Bronchus fibroblast of lung (primary cell): ENCODE measurements at places on chromosomes 13 and 19. TPM values are rescaled to one million over a fixed set of nuclear protein-coding genes. Genes with fewer than 3 reads are reported as not detected.

AXL gene
- 379 and 401 TPM in 2 replicates for total RNA-seq

IGLON5 gene
- not detected in 2 replicates for total RNA-seq

KRTDAP gene
- total RNA-seq, result not detected in 2 replicates

GYS1 gene
- total RNA-seq, result 28.7 and 30.8 TPM in 2 replicates

ZNF829 gene
- 1.6 and 1.7 TPM in 2 replicates for total RNA-seq

ZNF844 gene
- 2.4 and 2.7 TPM in 2 replicates for total RNA-seq

PROZ gene
- total RNA-seq, result not detected in 2 replicates

PSPN gene
- total RNA-seq, result 0.45 and 0.84 TPM in 2 replicates

AP2A1 gene
- total RNA-seq, result 136 and 142 TPM in 2 replicates

LILRB3 gene
- not detected in 2 replicates for total RNA-seq

CCDC169 gene
- total RNA-seq, result 2.5 and 3.7 TPM in 2 replicates

LGI4 gene
- total RNA-seq, result not detected in 2 replicates

SPTBN4 gene
- 0.34 and 1.5 TPM in 2 replicates for total RNA-seq

CPAMD8 gene
- total RNA-seq, result 0.45 and 0.50 TPM in 2 replicates
